ENCODE measurements at places on chromosomes 6 and 20.

- DNase-seq = no peak
- peaks cover 10% of the 10 kb centered on the region for H3K4me1 ChIP-seq
- no peak overlapping the region for H3K4me3 ChIP-seq
These were observed 296.7 kb downstream of the TFAP2C start for GRCh38 chr20:56925831-56926170.

DNA sequence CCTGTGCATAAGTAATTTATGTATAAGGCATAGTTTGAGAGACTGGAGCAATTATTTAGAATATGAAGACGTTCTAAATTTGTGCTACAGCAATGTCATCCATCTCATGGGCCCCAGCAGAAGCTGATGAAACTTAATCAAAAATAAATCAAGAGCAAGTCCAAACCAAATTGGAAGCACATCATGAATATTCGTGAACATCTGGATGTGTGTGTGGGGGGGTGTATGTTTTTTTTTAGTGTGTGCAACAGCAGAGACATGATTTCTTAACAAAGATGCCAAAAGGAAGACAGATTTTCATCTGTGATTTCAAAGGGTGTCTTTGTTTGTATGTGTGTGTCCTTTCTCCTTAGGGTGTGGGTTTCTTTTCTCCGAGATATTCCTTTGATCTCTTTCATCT lies 58.9 kb downstream of the SASH1 start:
- H3K27ac ChIP-seq = no peak overlapping the region
- no peaks in the 10 kb centered on the region for H3K4me1 ChIP-seq
- no peak for DNase-seq
- H3K4me3 ChIP-seq = no peak overlapping the region
- H3K27me3 ChIP-seq = peaks cover 14% of the 10 kb centered on the region

GRCh38 chr6:122165014-122165413 lies 234.4 kb upstream of the HSF2 start:
- no peaks in the 10 kb centered on the region for H3K4me1 ChIP-seq
- no peak overlapping the region for H3K4me3 ChIP-seq
- no peak for DNase-seq
- H3K27ac ChIP-seq = no peak overlapping the region
- no peaks in the 10 kb centered on the region for H3K36me3 ChIP-seq

- no peaks in the 10 kb centered on the region for H3K36me3 ChIP-seq
- H3K27me3 ChIP-seq = peaks cover 2% of the 10 kb centered on the region
- H3K4me3 ChIP-seq = no peak overlapping the region
- no peaks in the 10 kb centered on the region for H3K4me1 ChIP-seq
- H3K27ac ChIP-seq = no peak overlapping the region
- no peak for DNase-seq
These were observed 547.2 kb downstream of the CDH26 start for GRCh38 chr20:60505423-60505822.

- H3K4me1 ChIP-seq = no peaks in the 10 kb centered on the region
- DNase-seq = no peak
- H3K27ac ChIP-seq = no peak overlapping the region
- no peaks in the 10 kb centered on the region for H3K36me3 ChIP-seq
- no peaks in the 10 kb centered on the region for H3K27me3 ChIP-seq
These were observed 612.4 kb upstream of the IMPG1 start for GRCh38 chr6:76684875-76685274.

DNA sequence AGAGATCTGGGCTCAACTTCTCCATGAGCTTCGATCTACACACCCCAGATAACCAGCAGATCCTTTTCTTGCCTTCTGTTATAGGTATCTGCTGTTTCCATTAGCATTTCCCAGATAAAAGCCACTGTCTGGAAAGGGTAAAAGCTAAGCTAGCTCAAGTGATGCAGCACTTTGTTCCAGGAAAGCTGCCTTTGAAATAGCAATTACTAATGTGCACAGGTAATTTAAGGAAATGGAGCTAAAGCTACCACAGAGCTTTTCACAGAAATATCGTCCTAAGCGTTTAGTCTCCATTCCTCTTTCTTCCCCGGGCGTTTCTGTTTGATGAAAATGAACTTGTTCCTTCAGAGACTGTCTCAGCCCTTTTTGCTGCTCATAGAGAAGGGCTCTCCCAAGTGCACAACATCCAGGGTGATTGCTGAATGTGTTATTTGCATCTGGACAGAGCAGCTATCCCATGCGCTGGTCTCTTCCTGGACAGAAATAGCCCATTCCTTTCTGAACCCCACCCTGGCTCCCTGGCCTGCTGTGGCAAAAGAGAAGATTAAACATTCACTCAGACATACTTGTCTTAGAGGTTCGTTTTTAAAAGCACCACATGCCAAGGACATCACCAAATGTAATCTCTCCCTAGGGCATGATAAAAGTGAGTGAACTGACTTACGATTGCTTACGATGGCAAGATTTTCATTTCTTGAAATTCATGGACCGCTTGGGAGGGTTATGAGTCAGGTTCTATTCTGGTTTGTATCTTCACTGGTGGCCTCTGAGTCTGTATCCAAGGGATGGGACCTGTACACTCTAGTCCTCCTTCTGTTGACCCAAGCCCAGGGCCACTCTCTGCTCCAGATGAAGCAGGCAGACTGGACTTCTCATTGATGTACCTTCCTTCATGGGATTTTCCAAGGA lies 429.1 kb upstream of the CDH4 start:
- DNase-seq = no peak
- peaks cover 8% of the 10 kb centered on the region for H3K4me1 ChIP-seq
- no peaks in the 10 kb centered on the region for H3K36me3 ChIP-seq
- H3K27ac ChIP-seq = no peak overlapping the region

DNA sequence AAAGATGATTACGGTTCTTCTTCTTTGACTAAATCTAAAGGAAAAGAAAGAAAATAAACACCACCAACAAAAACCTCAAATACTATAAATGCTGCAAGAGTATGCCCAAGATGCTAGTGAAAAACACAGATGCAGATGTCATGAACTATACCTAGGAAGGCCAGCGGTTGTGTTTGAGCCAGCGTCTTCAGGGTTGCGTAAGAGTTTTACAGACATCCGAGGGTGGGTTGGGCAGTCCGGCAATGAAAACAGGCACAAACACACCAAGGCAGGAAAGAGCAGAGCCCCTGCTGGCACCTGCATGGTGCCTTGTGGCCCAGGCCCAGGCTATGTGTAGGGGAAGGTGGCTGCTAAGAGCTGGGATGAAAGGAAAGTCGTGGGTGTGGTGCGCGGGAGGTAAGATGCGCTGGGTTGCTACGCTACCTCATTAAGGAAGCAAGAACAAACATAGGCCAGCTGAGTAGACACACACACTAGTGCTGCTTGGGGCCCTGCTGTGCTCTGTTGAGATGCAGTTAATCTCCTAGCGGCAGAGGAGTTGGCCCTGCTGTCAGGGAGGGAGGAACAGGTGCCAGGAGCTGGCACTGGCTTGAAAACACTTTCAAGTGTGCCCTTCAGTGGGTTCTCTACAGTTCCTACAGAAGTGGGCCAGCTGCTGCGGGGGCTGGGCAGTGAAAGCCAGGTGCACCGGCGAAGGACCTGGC lies 170.2 kb upstream of the PLN start:
- H3K27me3 ChIP-seq = peaks cover 2% of the 10 kb centered on the region
- no peaks in the 10 kb centered on the region for H3K4me1 ChIP-seq
- no peak overlapping the region for H3K27ac ChIP-seq
- H3K36me3 ChIP-seq = peaks cover 7% of the 10 kb centered on the region
- no peak overlapping the region for H3K4me3 ChIP-seq

DNA sequence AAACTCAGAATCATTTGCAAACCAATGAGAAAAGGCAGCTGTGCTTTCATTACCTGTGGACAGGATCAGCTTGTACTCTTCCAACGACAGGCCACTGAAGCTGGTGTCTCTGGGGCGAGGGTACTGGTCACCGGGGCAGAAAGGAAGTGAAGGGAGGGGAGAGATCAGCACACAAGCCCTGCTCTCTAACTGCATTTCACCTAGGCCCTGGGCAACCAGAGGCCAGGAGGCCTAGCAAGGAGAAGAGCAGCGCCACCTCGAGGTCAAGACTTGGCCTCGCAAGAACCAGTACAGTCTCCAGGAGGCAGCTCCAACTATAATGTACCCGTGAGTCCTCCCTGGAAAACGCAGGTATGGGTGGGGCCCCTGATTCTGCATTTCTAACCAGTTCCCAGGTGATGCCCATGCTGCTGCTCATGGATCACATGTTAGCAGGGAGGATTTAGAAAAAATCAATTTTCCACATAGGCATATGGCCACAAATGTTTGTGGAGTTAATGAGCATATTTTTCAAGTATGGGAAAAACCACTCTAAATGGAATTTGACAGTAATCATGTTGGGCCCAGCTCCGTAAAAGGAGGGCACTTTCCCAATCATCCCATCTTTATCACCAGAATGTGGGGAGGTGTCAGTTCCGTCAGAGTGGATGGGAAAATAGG lies 11.0 kb downstream of the UQCC2 start:
- H3K4me3 ChIP-seq = no peak overlapping the region
- H3K27me3 ChIP-seq = no peaks in the 10 kb centered on the region
- DNase-seq = peak; percentile 61

DNA sequence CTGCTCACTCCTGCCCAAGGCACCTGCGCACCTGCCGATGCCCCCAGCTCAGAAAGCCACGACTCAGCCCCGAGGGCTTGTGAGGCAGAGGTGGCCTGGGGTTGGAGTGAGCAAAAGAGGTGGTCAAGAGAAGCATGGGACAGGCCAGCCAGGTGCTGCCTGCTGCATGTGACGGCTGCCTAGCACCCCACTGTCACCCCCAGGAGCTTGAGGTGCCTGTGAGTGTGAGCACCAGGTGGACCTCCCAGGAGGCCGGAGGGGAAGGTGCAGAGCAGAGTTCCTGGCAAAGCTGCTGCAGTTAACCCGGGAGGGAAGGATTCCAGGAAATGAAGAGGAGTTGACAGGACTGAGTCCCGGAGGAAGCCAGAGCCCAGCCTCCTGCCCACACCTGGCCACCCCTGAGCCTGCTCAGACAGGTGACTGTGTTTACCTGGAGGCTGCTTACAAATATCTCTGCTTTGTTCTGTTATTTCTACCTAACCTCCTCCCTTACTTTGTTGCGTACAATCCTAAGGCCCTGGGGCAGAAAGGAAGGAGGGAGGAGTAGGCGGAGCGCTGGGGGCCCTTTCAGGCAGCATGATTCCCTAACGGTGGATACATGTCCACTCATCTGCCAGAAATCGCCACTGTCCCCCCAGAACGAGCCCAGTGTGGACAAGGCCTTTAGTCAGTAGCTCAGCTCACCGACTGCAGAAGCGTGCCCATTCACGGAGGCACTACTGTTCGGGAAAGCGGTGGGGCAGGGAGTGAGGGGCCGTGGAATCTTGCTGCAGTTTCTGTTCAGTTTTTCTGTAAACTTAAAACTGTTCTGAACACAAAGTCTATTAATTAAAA lies 87.5 kb upstream of the MPC1 start:
- no peak for DNase-seq
- H3K4me1 ChIP-seq = peaks cover 7% of the 10 kb centered on the region
- no peaks in the 10 kb centered on the region for H3K36me3 ChIP-seq
- H3K27ac ChIP-seq = no peak overlapping the region
- no peaks in the 10 kb centered on the region for H3K27me3 ChIP-seq

GRCh38 chr6:53437557-53438202 lies 88.9 kb upstream of the ELOVL5 start:
- peak; percentile 18 for DNase-seq
- peaks cover 6% of the 10 kb centered on the region for H3K4me1 ChIP-seq
- no peak overlapping the region for H3K27ac ChIP-seq
- H3K36me3 ChIP-seq = no peaks in the 10 kb centered on the region
- H3K4me3 ChIP-seq = no peak overlapping the region

DNA sequence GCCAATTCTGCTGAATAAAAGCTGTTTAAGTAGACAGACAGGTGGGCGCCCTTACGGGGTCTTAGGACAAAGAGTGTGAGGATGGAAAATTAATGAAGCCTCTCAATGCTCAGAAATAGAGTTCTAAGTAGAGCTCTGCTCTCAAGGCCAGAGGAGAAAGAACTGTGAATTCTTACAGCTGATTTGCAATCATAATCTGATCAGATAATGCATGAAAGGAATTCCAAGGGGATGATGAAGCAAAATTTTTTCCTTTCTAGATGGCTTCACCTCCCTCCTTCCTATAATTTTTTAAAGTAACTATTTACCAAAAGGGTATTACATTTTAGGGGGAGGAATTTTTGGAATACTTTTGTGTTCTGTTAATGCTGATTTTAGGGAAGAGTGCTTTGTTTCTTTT lies 308.1 kb upstream of the HS3ST5 start:
- no peaks in the 10 kb centered on the region for H3K4me1 ChIP-seq
- H3K27me3 ChIP-seq = no peaks in the 10 kb centered on the region

GRCh38 chr20:57165427-57166004 lies 100.9 kb downstream of the BMP7 start:
- H3K4me3 ChIP-seq = no peak overlapping the region
- no peaks in the 10 kb centered on the region for H3K36me3 ChIP-seq
- peaks cover 2% of the 10 kb centered on the region for H3K4me1 ChIP-seq
- H3K27ac ChIP-seq = no peak overlapping the region
- no peak for DNase-seq
- peaks cover 16% of the 10 kb centered on the region for H3K27me3 ChIP-seq

DNA sequence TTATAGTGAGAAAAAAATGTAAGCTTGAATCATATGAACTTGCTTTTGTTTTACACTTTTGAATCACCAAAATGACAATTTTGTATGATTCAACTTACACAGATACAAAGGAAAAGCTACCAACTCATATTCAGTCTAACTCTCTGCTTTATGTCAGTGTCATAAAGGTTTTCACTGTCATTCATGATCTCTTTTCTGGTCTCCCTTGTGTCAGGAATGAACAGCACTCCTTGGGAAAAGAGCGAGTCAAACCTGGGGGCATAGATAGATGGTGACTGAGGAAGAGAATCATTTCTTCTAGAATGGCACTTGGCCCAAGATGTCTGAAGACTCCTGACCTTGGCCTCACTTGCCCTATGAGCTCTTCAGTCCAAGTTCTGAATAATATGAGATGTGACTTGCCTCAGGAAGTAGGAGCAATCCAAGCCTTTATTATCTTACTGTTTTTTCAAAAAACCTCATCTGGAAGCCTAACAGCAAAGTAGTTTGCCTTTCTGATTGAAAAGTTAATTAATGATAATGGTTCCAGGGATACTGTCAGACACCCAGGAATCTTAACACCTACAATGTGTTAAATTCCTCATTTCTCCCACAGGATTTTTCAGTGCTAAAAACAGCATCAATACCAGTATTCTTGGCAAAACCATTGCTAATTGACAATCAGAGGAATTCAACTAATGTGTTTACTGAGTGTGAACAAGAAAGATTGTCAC lies 270.0 kb upstream of the HSF2 start:
- no peak overlapping the region for H3K4me3 ChIP-seq
- DNase-seq = no peak
- H3K36me3 ChIP-seq = no peaks in the 10 kb centered on the region
- H3K27me3 ChIP-seq = peaks cover 8% of the 10 kb centered on the region

DNA sequence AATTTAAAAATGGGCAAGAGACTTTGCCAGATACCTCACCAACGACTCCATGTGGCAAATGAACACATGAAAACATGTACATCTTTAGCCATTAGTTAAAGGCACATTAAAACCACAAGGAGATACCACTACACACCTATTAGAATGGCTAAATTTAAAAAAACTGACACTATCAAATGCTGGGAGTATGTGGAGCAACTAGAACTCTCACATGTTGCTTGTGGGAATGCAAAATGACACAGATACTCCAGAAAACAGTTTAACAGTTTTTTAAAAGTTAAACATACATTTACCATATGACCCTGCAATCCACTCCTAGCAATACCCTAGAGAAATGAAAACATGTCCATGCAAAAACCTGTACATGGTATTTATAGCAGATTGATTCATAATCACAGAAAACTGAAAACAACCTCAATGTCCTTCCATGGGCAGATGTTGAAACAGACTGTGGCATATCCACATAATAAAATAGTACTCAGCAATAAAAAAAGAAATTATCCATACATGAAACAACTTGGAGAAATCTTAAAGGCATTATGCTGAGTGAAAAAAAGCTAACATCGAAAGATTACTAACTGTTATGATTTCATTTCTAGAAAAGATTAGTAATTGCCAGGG lies 1.9 kb downstream of the RAB23 start:
- DNase-seq = no peak
- H3K27me3 ChIP-seq = peaks cover 10% of the 10 kb centered on the region
- peaks cover 7% of the 10 kb centered on the region for H3K4me1 ChIP-seq
- H3K4me3 ChIP-seq = peak overlapping the region; percentile 71
- H3K27ac ChIP-seq = no peak overlapping the region

Data from naive thymus-derived CD8-positive, alpha-beta T cell (primary cell).